ENCODE measurements at places on chromosomes 3 and 15.
A peak's percentile ranks its signal among the peaks of the same experiment; 100 is the strongest.

DNA sequence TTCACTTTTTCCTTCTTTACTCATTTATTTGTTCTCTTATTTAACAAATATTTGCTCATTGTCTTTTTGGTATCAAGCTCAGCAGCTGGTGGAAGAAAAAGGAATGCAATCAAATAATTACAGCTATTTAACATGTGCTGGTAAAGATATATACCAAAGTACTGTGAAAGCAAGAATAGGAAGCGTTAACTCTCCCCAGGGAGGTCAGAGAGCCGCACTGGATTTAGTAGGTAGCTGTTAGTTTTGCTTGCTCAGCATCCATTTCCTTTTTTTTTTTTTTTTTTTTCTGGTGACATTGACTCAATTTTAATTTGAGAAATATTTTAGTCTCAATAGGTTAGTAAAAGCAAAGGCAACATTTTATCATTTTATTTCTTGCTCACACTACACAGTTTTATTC, 308.5 kb upstream of the MDFIC2 start:
- DNase-seq = no peak

- DNase-seq = no peak
Measured at GRCh38 chr3:1138036-1138435, 45.2 kb downstream of the CNTN6 start.

GRCh38 chr3:62319570-62320243, 53.6 kb downstream of the FEZF2 start:
- no peak for DNase-seq

DNA sequence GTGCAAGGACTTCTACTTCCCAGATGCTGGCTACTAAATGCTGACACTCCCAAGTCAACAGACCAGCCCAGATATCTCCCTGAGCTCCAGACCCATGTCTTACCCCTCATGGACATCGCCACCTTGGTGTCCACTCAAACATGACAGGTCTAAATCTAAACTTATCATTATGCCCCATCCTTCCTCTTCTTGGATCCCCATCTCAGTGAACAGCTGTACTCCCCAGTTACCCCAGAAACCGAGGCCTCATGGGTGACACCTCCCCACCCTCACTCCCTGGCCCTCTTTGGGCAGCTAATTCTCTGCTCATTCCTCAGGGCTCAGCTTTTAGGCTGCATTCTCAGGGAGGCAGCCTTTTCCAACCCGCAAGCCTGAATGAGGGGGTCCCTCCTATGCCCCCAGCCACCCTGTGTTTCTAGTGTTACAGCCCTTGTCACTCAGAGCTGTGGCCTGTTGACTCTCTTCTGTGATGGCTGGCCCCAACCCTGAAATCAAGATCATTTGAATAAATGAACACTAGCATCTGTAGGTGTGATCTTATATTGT, 5.4 kb downstream of the EHD4 start:
- DNase-seq = no peak

DNA sequence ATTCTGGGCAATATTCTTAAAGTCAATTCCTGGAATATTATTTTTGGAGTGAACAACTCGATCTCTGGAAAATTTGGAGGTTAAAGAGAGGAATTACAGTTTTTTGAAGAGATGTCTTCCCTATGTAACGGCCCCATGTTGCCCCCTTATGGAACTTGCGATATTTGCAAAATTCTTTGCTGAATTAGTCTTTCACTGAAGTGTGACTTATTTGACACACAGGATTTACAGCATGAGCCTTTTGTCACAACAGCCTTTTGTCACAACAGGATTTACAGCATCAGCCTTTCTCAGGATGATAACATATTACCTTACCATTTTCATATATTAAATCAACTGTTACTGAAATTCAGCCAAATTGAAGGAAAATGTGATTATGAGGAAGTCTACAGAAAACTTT, 37.8 kb upstream of the SPTSSB start:
- peak; percentile 66 for DNase-seq

- DNase-seq = peak; percentile 59
Measured at GRCh38 chr3:13518516-13518953, 30.4 kb upstream of the FBLN2 start.

GRCh38 chr3:156741935-156742334, 67.5 kb downstream of the TIPARP start:
- no peak for DNase-seq

- DNase-seq = no peak
Measured at GRCh38 chr3:45464336-45465170, 76.2 kb downstream of the LARS2 start.

GRCh38 chr15:72593838-72594237, 60.7 kb upstream of the GOLGA6B start:
- no peak for DNase-seq

GRCh38 chr15:58201516-58201915, 63.3 kb downstream of the AQP9 start:
- DNase-seq = peak; percentile 78

GRCh38 chr3:136067211-136067610, 101.7 kb downstream of the PPP2R3A start:
- no peak for DNase-seq

DNA sequence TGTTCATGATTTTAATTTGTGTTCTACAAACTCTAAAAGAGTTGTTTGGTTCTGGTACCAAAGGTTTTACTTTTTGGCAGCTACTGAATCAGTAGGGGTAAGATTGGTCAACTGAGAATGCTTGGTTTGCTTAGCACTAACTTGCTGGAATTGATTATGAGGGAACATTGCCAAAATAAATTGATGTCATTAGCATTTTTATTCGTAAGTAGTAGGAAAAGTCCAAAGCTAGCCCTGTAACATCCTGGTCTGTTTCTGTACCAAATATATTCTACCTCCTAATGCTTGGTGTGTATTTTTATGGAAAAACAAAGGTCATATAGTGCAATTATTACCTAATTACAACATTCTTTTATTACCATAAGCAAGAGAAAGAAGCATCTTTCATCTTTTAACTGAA, 35.9 kb upstream of the KPNA4 start:
- no peak for DNase-seq

- DNase-seq = no peak
Measured at GRCh38 chr3:30764281-30764680, 130.2 kb downstream of the GADL1 start.

DNA sequence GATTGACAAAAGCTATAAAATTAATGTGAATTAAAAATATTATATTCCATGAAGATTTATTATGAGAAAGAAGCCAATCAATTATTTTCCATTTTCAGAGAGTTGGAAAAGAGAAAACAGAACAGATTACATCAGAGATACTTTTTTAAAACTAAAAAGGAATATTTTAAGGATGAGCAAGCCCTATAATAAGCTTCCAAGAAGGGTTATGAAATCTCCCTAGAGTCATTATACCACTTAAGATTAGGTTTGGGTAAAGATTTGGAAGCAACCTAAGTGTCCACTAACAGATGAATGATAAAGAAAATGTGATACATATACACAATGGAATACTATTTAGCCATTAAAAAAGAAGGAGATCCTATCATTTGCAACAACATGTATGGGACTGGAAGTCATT, 51.6 kb upstream of the FSIP1 start:
- DNase-seq = peak; percentile 83

GRCh38 chr3:195714380-195715011, 6.3 kb upstream of the MUC20 start:
- DNase-seq = no peak

DNA sequence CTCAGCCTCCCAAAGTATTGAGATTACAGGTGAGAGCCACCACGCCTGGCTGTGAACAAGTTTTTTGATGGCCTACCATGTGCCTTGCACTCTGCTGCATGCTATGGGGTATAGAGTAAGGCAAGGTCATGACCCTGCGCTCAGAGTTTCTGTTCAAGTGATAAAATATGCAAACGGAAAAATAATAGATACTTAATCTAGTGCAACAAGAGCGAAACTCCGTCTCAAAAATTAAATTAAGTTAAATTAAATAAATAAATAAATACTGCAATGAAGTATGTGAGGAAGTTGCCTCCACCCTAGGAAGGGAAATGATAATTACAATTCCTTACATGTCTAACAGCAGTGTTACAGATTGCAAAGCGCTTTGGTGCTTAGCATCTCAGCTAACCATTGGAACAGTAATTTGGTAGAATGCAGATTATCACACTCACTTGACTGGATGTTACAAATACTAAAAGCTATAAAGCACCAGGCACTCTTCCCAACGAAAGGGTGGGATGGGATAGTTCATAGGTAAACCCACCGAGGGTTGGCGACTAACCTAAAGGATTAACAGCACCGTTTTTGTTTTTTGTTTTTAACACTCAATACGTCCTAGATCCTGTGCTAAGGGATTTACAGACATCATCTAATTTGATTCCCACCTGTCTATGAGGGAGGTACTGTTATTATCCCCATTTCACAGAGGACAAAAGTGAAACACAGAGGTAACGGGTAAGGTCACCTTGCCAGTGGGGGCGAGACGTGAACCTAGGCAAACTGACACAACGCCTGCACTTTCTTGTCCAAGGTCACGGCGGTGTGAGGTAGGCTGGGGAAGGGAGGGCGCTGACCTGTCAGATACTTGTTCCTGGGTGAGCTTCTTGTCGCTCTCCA, 793 bp upstream of the FANCD2 start:
- DNase-seq = no peak

DNA sequence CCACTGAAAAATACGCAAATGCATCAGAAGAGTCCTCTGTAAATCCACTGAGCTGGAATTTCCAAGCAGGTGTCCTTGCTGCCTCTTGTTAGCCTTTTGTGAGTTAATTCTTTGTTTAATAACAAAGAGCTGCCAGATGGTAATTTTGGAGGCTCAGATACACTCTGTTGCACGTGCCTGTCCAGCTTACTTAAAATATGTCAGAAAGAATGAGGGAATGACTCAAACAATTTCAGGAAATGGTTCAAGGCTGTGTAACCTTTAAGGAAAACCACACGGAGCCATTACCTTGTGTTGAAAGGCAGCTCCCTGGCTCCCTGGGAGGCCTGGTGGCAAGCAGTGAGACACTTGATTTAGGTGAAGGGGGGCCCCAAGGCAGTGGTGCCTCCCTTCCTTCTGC, 302.2 kb upstream of the CTDSPL start:
- peak; percentile 25 for DNase-seq

- no peak for DNase-seq
Measured at GRCh38 chr3:40770061-40770460, 245.3 kb downstream of the ZNF621 start.

DNA sequence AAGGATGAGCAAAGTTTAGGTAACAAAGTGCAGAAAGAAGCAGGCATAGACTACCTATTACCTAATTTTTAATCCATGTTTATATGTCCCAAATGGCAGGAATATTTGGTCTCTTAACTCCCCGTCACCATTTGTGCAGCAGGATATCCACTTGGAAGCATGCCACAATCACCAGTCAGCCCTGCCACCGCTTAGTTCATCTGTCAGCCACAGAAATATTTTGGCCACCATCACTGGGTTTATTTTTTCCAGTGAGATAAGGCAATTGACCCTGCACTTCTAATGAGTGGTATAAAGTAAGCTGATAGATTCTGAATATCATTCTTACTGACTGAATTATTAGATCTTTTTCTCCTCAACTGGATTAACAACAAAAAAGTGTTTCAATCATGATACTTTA, 152.9 kb upstream of the SOX2 start:
- no peak for DNase-seq

GRCh38 chr3:70615286-70615685, 302.8 kb upstream of the MDFIC2 start:
- DNase-seq = no peak

DNA sequence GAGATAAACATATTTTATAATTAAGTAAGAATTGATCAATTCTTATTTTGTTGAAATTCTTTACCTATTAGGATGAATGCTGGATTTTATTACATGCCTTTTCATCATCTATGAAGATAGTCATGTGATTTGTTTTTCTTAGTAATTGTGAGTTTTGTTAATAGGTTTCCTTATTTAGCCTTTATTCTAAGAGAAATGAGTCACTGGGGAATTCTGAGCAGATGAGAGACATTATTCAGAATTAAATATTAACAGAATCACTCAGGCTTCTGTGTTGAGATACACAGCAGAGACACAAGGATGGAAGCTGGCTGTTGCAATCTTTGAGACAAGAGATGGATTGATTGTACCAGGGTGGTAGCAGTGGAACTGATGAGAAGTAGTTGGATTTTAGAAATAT, 7.4 kb upstream of the ANO10 start:
- peak; percentile 72 for DNase-seq

- no peak for DNase-seq
Measured at GRCh38 chr3:39502838-39503145, 35.3 kb downstream of the MOBP start.

- DNase-seq = no peak
Measured at GRCh38 chr3:142987707-142988106, 13.7 kb upstream of the U2SURP start.
